Non-pigmented ciliary epithelial cell (primary cell): ENCODE measurements at places on chromosomes 2 and 18.

DNA sequence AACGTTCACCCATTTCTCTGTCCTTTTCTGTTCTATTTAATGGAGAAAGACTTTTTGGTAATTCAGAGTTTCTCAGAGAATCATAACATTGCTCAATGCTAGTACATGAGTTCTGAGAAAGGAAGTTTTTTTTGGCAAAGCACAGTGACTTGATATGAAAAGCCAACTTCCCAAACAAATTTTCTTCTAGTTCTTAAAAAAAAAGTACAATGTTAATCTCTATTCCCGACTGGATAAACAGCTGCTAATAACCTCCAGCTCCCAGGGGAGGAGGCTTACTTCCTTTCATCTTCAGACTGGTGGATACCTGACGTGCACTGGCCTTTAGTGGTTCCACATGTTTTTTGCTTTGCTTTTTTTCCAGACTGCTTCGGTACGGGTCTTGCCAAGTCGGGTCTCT, 284.6 kb upstream of the CCDC68 start:
- no peak for DNase-seq

DNA sequence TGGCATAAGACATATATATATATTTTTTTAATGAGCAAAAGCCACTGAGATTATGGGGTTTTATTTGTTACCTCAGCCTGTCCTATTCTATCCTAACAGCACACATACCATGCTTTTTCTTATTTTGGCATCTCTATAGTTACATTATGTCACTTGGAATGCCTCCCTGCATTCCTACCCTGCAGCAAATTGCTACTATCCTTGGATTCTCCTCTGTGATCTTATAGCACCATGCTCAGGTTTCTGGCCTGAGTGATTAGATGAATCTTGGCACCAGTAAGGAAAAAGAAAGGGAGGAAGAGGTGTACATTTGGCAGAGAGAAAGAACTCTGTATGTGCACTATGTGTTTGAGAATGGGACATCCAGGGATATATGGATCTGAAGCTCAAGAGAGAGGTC, 86.3 kb upstream of the PELI1 start:
- DNase-seq = no peak

DNA sequence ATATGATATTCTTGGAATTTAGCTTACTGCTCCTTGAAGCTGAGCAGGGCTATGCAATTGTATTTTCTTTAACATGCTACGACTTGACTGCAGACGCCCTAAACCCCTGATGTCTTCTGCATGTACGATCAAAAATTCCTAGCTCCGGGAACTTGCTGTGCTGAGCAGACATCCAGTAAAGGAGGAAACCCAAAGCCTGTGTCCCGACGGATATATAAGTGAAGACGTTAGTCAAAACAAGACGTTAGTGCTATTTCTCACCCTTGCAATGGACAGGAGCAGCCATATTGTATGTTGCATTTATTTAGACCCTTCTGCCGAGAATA, 51.5 kb downstream of the SETBP1 start:
- DNase-seq = no peak

DNA sequence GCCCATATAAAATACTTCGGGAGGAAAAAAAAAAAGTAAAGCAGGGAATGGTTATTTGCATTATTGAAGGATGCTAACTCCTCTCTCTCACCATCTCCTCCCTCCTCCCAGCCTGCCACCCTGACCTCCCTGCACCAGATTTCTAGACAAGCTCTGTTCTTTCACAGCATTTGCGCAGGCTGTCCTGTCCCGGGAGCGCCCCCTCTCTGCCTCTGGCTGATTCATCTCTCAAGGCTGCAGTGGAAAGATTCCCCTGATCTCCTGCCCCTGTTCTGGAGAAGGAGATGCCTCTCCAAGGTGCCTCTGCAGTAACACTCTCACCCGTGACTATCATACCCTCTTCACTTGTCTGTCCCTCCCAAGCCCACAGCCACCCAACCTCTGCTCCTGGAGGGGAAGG, 38.5 kb downstream of the COL4A4 start:
- no peak for DNase-seq

GRCh38 chr2:82158150-82158549, 1853.6 kb upstream of the LRRTM1 start:
- DNase-seq = no peak

DNA sequence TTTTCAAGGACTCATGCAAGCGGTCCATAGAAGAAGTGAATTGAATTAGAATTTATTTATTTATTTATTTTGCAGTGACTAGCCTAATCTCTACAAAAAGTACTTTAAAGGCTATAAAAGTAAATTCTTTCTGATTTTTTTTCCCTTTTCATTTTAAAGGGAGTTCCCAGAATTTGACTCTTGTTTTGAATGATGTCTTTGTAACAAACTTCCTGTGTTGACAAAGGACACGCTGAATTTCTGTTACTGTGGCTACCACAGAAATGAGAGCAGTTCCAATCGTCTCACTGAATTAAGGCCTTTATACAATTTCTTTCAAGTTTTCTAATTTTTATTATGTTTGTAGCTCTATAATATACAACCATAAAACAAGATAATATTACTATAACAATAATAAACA, 46.3 kb upstream of the LPIN2 start:
- DNase-seq = no peak

GRCh38 chr2:75538521-75539490, 21.9 kb downstream of the EVA1A start:
- no peak for DNase-seq

DNA sequence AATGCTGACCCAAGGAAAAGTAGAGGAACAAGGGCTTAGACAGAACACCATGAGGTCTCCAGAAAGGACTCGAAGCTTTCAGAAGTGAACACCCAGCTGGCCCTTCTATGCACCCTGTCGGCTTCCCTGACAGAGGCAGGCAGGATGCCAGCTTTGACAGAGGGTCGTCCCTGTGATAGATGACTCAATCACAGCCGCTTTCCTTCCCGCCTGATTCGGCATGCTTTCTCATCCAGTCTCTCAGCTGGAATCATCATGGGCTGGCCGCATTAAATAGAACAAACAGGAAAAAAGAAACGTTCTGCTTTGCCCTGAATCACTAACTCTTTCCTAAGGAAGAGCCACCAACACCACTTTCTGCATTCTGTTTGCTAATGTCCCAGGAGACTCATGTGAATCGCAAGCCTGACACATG, 140.3 kb upstream of the RAB12 start:
- no peak for DNase-seq

DNA sequence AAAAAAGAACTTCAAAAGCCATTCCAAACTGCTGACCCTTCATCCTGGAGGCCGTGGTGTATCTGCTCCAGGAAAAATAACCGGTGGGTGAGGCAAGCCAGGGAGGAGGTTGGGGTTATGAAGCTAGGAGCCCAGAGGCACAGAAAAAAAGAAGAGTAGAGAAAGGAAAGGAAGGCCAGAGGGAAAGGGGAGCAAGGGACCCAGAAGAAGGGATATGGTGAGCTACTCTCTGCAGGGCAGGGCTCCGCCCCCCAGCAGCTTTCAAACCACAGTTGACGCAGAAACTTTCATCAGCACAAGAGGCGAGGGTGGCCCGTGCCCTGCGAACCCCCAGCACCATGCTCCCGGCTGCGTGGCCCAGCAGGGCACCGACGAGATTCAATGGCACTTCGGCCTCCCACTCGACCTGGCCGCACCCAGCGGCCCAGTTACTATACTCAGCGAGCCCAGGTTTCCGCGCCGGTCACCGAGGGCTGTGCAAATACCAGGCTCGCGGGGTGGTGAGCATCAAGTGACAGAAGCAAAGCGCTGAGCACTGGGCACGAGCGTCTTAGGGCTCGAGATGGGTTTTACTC, 665 bp downstream of the MCM6 start:
- peak; percentile 20 for DNase-seq

- no peak for DNase-seq
These were observed 31.9 kb downstream of the PTPN18 start for GRCh38 chr2:130387804-130388203.

DNA sequence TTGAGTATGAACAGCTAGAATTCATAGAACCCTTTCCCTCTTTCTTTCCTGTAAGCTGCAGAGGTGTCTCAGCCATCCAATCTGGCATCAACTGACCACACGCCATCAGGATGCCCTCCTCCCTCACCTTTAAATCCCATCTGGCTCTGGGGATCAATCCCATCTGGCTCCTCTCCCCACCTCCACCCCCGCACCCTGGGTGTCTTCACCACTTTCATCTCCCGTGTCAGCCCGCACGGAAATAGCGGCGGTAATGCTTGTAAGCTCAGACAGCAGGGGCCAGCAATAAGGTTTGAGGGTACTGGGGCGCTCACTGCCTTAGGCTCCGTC, 508 bp upstream of the TUBA4B start:
- no peak for DNase-seq

DNA sequence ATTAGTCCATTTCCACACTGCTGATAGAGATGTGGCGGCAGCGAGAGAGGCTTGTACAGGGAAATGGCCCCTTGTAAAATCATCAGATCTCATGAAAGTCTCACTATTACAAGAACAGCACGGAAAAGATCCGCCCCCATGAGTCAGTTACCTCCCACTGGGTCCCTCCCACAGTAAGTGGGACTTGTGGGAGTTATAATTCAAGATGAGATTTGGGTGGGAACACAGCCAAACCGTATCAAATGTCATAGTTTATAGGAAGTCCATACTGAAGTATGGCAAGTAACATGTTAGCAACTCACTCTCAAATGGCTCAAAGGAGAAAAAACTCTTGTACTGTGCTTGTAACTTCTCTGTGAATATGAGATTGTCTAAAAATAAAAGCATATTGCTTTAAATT, 56.1 kb downstream of the FARP2 start:
- DNase-seq = peak; percentile 80

DNA sequence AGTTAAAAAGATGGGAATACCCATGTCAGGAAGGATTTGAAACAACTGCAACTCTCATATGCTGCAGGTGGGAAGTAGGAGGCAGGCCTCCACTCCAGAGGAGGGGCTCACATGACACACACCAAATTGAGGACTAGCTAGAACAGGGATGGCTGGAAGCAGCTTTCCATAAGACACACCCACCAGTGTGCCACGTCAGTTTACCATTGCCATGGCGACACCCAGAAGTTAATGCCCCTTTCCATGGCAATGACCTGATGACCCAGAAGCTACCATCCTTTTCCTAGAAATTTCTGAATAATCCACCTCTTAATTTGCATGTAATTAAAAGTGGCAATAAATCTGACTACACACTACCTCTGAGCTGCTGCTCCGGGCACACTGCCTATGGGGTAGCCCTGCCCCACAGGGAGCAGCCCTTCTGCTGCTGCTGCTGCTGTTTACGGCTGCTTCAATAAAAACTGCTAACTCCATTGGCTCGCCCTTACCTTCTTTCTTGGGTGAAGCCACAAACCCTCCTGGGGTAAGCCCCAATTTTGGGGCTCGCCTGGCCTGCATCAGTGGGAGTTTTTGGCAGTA, 89.4 kb downstream of the RRM2 start:
- DNase-seq = no peak

DNA sequence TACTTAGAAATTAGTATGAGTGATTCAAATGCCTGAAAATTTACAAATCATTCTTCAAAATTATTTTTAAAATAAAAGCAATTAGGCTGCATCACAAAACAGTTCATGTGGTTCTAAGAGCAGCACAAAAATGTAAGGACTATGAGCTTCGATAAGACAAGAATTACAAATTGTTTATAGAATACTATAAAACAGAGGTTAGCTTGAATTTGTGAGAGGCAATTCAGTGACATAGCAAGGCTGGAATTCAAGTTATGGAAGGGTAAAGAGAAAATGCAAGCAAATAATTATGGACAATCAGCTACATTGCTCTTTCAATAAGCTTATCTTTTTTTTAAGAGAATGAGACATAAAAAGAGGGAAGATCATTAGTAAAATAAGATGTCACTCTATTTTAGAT, 7.1 kb upstream of the XIRP2 start:
- no peak for DNase-seq

- DNase-seq = peak; percentile 68
These were observed 724.7 kb downstream of the METTL4 start for GRCh38 chr18:1846640-1847039.
